ENCODE measurements at places on chromosomes 6 and 20. TPM values are rescaled to one million over a fixed set of nuclear protein-coding genes. Genes with fewer than 3 reads are reported as not detected.

DNA sequence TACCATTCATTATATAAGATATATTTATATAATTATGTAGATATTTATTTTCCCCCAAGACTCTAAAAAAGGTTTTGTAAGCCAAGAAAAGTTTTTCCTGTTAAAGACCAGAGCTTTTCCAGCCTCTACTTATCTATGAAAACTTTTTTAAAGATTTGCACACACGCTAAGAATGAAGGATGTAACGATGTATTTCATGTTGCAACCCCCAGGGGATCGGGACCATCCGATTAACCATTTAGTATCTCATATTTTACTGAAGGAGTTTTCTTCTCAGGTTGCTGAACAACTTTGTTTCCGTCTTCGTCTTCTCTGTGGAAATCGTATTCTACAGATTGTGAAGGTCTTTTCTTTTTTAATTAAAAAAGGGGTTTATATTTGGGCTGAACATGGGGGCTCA is 70.0 kb upstream of the SASH1 start:
- no peak for DNase-seq

GRCh38 chr6:170290296-170291128 is at the start of gene DLL1:
DLL1 (minus strand) TSS chr6:170291078; CDS start chr6:170290139, 939 bp downstream.
- peak; percentile 24 for DNase-seq

DNA sequence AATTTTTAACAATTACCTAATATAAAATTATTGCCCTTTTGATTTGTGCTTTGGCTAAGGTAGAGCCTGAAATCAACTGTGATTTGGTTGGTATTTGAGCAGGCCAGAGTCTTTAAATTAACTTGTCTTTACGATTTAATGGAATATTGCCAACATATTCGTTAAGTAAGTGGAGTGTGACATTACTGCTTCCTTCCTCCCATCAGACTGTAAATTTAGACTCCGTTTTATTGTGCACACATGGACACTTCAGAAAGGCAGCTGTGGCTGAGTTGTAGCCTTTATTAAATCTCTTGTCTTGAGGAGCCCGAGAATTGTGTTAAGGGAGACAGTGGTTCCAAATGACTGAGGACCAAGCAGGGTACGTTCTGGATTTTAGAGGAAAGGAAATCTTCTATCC is 57.4 kb downstream of the CAP2 start:
- DNase-seq = no peak

DNA sequence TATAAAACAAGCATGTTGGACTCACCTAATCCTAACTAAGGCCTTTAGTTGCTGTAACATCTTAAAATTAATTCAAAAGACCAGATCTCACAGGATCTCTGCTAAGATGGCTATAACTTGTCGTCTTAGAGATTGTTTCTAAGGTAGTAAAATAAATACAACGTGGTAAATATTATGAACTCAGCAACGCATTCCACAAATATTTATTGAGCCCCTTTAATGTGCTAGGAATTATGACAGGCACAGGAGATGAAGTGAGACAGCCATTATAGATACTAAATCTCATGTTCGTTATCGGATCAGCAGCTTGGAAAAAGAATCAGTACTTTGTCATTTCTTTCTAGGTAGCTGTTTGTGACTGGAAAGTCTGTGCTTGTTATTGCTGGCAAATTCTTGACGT is 20.9 kb upstream of the MCM3 start:
- DNase-seq = no peak

DNA sequence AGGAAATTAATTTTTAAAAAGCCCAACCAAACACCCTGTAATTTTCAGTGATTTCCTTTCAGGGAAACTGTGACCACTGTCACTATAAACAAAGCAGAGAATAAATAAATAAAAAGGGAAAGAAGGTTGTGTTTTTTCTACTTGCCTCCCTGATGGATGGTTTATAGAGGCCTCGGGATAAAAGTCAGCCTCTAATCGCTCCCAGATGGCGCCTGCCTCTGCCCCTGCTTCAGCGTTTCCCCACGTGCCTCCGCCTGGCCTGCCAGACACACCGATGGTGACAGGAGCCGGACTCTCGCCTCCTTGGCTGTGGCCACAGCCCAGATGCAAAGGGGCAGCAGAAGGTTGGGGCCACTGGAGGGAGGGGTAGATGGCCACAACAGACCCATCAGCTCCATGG is 327.7 kb downstream of the CDC5L start:
- no peak for DNase-seq

DNA sequence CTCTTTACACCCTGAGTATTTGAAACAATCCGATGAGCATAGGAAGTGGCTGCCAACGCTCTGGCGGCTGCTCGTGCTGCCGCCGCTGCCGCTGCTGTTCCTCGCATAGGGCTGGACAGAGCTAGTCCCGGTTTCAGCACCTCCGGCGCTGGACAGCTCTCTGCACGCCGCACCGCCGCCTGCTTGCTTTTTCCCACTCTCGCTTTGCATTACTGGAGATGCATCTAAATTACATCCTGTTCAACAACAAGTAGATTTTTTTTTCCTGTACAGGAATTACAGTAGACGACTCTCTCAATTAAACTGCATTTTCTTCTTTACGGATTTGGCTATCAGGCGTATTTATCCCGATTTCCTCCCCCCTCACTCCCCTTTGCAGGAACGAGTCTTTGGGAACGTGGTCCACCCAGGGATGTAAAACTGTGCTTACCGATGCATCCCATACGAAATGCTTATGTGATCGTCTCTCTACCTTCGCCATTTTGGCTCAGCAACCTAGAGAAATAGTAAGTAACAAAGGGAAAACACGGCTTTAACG is 563.8 kb downstream of the LMBRD1 start:
- peak; percentile 73 for DNase-seq

DNA sequence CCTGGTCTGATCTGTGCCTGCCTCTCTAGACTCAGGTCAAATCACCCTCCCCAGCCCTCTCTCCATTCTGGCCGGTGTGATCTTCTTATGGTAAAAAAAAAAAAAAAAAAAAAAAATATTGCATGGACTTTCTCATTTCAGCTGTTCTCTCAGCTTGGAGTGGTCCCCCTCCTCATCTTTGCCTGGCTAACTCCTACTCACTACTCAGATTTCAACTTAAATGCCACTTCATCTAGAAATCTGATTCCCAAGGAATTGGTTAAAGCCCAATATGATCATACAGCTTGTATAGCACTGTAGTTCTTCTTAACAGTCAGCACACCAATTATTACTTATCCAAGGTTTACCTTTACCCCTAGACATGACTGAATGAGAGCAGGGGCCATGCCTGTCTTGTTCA is 105.9 kb upstream of the CARMIL1 start:
- DNase-seq = peak; percentile 11

DNA sequence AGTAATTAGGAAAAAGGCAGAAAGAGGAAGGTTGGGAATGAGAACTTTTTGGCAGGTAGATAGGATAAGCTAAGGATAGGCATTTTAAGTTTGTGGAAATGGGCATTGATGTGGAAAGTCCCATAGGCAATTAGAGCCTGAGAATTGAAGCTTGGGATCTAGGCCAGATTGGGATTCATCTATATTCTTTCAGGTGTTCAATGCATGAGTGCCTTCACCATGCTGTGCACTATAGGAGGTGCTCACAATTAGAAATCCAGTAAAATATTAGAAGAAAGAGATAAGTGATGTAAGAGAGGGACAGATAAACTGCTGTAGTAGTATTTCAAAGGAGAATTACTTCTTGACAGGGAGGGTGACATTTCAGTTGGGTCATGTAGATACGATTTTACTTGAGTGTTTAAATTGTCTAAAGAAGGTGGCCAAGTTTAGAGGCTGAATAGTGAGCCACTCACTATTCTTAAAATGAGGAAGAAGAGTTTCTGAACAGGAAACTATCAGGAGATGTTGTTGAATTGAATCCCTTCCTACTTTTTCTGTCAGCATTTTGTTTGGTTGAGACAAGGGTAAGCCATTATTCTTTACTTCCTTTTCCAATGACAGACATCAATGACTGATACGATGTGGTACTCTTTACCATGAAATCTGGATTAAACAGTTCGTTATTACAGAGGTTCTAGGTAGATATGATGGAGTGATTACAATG is 31.0 kb upstream of the CTAGE9 start:
- DNase-seq = no peak

GRCh38 chr6:142446168-142446567 is 144.4 kb downstream of the ADGRG6 start:
- DNase-seq = no peak

DNA sequence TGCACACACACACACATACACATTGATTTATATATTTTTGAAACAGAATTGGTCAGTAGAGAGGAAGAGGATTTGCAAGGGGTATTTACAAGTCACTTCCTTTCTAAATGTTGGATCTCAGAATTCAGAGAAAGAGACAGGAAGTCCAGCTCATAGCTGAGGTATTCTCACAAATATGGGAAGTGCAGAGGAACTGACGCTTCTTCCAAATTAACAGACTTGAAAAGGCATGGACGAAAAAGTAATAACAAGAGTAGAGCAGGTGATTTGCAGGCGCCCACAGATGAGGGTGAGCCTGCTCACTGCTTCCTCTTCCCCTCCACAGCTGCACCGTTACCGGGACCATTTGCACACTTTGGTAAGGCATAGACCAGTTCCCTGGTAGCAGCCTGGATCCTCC is 246.4 kb downstream of the PHACTR1 start:
- DNase-seq = peak; percentile 78

DNA sequence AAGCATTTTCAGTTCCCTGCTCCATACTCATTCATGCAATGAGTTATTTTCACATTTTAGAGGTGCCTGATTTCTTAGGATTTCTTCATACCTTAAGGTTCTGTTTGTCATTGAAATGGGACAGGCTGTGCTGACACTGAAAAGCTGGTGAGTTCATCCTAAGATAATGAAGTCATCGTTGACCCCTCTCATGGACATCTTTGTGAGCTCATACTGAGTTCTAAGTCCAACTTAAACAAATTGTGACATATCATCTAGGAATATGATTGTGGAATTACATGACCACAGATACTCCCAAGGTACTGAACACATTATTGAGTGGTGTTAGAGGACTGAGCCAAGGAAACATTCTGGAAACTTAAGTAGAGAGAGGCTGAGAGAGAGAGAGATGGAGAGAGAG is 224.8 kb upstream of the JAG1 start:
- DNase-seq = no peak

- peak; percentile 56 for DNase-seq
Measured at GRCh38 chr20:58810116-58810878, 40.4 kb downstream of the GNAS-AS1 start.

- peak; percentile 86 for DNase-seq
Measured at GRCh38 chr6:109939654-109940053, 38.5 kb upstream of the GPR6 start.

- no peak for DNase-seq
Measured at GRCh38 chr20:61970357-61970756, 95.3 kb downstream of the TAF4 start.

DNA sequence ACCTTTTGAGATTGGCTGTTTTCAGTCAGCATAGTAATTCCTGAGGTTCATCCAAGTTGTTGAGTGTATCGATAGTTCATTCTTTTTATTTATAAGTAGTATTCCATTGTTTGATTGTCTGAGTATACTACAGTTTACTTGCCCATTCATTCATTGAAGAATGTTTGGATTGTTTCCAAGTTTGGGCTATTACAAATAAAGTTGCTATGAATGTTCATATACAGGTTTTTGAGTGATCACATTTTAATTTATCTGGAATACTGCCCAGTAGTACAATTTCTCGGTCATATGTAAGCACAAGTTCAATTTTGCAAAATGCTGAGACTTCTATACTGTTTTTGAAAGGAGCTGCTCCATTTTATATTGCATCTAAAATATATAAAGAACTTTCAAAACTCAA is 14.2 kb upstream of the EPHA7 start:
- DNase-seq = no peak

DNA sequence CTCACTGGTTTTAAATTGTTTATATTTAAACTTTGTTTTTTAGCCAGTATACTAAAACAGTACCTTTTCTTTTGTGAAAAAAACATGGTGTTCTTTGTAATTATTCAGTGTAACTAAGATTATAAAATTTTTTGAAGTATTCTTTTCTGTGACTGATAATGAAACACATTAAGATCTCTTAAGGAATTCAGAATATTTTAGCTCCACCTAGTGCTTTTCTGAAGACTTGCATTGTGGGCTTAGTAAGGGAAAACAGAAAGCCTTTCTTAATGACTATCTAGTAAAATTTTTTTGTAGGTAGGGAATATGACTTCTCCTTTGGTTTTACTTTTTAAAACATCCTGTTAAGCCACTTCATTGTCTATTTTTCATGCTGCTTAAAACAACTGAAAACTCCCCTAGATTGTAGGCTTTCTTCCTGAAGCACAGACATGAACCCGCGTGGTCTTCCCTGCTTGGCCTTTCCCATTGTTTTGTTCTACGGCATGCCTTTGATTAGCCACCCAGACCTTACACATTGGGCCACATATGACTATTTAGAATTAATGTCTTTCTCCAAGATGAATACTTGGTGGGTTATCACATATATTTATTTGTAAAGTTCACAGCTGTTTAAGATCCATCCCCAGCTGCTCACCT is 72.1 kb downstream of the AFDN start:
- peak; percentile 33 for DNase-seq

GRCh38 chr6:43669050-43669921 is 18.3 kb downstream of the MRPS18A start:
- DNase-seq = no peak

DNA sequence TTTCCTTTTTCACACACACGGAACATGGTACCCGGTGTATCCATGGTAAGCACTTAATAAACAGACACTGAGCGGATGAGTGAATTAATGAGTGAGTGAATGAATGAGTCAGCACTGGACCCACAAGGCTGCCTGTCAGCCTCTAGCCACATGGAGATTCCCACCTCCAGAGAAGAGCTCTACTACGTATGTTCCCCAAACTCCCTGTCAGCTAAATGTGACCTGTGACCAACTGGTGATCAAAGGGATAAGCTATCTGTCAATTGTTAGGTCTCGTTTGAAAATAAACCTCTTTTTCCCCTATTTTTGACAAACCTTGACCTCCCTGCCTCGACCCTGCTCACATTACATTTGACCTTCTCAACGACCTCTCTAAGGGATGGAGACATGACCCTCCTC is 24.5 kb upstream of the TAF8 start:
- DNase-seq = no peak

- no peak for DNase-seq
Measured at GRCh38 chr6:72941263-72941662, 284.0 kb downstream of the KHDC1L start.

- DNase-seq = no peak
Measured at GRCh38 chr20:40959325-40960092, 69.1 kb upstream of the TOP1 start.

- DNase-seq = no peak
Measured at GRCh38 chr6:455835-456234, 64.3 kb downstream of the IRF4 start.

TINAG gene
- not detected for total RNA-seq

AK9 gene
- total RNA-seq = 3.0 TPM

GPX5 gene
- not detected for total RNA-seq

C6orf132 gene
- not detected for total RNA-seq

PXDC1 gene
- 27.6 TPM for total RNA-seq

GSTA1 gene
- not detected for total RNA-seq

UCKL1 gene
- total RNA-seq = 17.1 TPM

PCMTD2 gene
- total RNA-seq = 11.7 TPM

CDKAL1 gene
- 13.5 TPM for total RNA-seq

SYNGAP1 gene
- total RNA-seq = 1.4 TPM

PAK5 gene
- not detected for total RNA-seq

TRIM40 gene
- not detected for total RNA-seq

Measured in HT1080 (cell line).